ENCODE measurements at places on chromosomes 5 and 9.
A peak's percentile ranks its signal among the peaks of the same experiment; 100 is the strongest.

- no peak for DNase-seq
Measured at GRCh38 chr9:128091144-128091543, 23.1 kb downstream of the SLC25A25 start.

DNA sequence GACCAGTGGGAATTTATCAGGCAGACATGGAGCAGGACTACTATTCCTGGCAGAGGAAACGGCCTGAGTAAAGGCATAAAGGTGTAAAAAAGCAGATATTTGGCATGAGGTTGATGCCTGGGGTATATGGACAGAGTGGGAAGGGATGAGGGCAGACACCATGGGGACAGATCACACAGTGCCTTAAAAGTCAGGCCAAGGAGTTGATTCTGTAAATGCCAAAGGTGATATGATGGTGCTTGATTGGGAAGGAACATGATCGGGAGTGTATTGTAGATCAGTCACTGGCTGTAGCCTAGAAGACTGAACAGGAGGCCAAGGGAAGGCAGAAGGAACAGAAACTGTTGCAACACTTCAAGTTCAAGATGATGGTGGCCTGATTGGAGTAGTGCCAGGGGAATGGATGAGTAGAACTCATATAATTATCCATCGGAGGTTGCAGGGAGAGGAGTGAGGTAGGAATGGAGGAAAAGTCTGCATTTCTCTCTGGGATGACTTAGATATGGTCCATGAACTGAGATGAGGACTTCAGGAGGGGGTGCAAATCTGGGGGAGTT lies 594.3 kb upstream of the KLF4 start:
- DNase-seq: no peak

DNA sequence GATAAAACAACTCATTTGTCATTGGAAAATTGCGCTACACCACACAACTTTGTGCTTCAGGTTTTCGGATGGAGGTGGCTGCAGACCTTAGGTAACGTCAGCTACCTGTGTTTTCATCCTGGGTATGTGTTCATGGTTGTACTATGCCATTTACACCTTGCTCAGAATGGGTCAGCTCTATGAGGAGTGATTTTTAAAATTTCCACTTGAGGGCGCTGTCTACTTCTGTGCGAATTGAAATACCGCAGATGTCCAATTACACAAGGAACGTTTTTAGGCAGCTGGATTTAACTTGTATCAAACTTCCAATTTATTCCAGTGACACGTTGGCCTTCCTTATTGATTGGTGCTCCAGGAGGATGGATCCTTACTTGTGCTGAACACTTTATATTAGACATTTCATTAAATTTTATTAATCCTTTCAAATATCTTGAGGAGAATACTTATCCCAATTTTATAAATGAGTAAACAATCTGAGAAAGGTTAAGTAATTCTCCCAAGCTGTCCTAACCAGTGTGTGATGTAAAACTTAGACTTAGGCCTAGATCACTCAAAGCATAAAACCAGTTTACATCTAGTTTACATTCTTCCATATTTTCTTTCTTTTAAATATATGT lies 23.4 kb downstream of the DMRTA1 start:
- DNase-seq: peak; percentile 51

GRCh38 chr5:158812408-158812807 lies 287.3 kb downstream of the EBF1 start:
- DNase-seq: no peak

DNA sequence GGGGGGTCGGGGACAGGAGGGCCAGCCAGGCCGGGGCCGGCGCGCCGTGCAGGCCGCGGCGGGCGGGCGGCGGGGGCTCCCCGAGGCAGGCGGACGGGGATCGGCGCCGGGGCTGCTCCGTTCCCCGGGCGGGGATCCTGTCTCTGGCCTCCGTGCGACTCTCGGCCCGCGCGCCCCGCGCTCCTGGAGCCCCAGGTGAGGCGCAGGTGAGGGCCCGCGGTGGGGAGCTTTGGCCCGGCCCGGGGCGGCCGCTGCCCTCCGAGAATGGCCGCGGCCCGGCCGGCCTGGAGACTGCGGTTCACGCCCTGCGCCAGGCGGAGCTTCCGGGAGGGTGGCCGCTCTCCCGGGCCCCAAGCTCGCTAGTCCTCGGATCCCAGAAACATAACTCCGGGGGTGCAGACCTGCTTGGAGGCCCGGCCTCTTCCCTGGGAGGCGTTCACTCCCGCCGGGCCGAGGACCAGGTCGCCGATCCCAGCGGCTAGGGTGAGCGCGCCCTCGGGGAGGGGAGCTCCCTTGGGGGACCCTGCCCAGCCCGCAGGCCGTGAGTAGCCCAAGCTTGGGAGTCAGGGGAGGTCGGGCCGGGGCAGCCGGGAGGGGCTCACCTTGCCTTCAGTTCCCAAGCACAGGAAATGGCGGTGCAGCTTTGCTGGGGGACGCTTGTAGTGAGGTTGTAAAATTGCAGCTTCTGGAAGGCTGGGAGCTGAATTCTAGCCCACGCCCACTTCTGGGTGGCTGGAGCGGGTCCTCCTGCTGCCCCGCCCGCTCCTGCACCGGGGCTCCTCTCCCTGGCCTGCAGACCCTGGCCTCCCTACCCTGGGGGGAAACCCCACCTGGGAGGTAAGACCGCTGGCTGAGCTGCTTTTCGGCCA lies 723 bp downstream of the PPP1R26 start:
- peak; percentile 45 for DNase-seq

DNA sequence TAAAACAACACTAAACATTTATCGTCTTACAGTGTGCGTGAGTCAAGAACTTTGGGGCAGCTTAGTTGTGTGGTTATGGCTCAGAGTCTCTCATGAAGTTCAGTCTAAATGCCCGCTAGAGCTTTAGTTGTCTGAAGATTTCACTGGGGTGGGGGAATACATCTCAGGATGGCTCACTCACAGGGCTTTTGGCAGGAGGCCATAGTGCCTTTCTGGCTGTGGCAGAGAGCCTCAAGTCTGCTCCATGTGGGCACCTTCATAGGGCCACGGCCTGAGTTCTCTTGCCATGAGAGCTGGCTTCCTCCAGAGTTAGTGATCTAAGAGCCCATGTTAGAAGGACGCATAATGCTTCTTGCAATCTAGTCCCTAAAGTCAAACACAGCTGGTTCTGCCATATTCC lies 258.8 kb upstream of the NUDT12 start:
- DNase-seq: no peak

DNA sequence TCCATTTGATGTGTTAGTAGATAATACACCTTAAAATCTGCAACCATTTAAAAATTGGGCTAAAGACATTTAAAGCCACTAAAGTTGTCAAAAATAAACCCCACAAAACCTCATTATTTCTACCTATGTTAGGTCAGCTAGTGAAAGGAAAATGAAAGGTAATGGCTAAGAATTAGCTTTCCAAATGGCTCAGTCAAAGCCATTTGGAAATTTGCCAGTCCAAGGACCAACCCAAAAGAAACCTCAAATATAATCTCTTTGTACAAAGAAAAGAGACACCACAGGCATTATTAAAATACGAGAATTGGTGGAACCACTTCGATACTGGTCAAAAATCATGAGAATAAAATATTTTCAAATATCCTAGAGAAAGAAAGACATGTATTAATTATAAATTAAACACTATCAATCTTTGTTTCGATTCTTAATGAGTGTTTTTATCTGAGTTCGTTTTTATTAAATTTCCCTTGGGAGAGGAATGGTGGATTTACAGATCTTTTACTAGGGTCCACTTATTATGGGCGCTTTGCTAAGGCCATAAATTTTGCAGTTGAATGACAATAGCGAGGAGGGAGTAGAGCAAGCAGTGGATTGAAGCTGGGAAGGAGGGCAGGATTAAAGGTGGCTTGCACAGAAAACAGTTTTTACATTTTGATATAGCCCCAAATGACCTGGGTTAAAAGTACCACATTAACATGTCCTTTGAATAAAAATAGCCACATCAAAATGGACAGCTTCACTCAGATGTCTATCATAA lies 116.8 kb upstream of the SHB start:
- no peak for DNase-seq

DNA sequence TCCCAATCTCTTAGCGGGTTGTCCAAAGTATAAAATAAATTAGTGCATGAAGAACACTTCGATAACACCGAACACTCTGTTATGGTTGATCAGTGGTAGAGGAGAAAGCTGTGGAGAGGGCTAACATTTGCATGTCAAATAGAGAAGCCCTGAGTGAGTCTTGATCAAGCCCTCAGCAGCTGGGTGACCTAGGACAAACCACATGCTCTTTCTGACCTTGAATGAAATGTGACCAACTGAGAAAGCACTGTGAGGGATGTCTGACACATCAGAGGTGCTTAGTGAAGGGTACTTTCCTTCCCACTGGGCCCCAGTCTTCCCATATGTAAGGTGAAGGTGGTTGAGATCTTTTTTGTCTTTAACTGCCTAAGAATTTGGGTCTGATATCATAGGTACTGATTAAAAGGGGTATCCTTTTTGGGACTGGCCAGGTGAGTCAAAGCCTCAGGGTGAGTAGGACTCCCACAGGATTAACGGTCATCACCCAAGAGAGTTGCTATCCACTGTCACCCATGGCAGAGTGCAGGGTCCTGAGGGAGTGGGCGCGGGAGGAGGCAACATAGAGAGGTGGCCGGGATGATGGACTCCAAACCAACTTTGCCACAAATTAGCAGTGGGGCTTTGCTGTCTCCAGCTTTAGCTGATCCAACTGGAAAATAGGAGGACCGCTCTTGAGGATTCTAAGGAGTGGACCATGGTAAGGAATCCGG lies 53.5 kb downstream of the KIF4B start:
- DNase-seq: no peak

DNA sequence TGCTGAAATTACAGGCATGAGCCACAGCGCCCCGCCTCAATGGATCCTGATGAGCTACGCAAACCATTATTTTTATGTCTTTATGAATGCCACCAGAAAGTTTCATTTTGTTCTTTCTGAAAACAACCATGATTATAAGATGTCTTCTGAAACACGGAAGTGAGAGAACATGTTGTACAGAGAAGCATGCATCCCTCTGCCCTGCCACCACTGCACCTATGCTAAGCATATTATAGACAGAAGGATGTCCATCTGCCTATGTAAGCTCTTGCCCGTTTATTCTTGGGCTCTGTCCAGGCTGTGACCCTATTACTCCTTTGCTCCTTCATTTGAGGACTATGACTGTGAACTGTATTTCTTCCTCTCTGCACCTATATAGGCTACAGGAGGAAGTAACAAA lies 74.3 kb downstream of the GRAMD2B start:
- no peak for DNase-seq

- DNase-seq: no peak
Measured at GRCh38 chr5:569868-570361, 42.2 kb upstream of the CEP72 start.

GRCh38 chr5:7578071-7578470 lies 182.1 kb downstream of the ADCY2 start:
- DNase-seq: no peak
